Fibroblast of pulmonary artery (primary cell): ENCODE measurements at places on chromosomes 12 and 14.
A peak's percentile ranks its signal among the peaks of the same experiment; 100 is the strongest.

DNA sequence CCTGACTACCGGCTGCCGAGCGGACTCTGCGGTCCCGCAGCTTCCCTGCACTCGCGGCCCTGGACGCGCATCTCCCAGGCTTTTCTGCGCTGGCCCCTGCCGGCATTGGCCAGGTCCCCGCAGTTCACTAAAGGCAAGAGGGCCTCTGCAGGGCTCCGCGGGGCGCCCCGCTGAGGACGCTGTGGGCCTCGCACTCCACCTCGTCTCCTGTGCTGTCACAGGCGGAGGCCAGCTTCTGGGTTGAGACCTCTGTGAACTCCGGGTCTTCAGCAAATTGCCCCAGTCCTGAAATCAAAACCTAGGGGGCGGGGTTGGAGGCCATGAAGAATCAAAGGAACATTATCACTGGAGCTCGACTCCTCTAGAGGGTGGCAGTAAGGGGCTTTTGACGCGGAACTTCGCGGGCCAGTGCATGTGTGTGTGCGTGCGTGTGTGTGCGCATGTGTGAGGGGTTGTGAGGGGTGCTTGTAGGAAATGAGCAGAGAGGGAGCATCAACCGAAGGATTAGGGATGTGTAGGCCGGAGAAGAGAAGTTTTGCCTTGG, 68.5 kb upstream of the CAPRIN2 start:
- no peak for DNase-seq

DNA sequence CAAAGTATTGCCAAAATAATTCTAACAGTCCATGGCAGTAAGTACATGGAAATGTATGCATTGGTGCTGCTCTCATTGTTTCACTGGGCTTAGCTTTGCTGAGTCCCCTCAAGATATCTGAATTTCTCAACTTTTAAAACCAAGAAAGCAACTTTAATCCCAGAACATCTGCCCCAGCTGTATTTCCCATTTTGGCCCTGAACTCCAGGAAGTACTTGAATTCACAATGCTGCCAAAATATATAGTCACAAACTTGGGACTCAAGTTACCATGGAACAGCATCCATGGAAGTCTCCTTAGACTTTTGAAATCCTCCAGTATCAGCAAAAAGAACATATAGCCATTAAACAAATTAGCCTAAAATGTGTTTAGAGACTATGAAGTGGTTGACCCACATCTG, 78.5 kb upstream of the FLRT2 start:
- no peak for DNase-seq

DNA sequence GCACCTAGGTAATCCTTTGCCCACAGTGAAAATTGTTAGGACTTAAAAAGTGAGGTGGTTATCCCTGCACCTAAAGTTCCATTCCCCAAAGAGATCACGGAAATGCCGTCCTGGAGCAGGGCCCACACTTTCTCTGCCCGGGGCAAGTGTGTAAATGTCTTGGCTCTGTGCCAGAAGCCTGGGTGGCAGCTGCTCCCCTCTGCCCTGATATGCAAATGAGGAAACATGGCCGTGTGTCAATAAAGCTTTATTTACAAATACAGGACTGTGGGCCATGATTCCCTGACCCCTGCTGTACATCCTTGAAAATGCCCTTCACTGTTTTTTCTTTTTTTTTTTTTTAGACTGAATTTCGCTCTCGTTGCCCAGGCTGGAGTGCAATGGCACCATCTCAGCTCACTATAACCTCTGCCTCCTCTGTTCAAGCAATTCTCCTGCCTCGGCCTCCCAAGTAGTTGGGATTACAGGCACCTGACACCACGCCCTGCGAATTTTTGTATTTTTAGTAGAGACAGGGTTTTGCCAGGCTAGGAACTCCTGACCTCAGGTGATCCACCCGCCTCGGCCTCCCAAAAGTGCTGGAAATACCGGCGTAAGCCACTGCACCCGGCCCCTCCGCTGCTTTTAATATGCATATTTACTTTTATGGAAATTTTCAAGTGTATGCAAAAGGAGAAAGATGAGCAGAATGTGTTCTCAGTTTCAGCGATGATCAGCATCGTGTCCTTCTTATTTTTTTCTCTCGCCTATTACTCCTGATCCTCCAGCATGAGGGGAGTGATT, 75.5 kb downstream of the GALNT9 start:
- DNase-seq = no peak

DNA sequence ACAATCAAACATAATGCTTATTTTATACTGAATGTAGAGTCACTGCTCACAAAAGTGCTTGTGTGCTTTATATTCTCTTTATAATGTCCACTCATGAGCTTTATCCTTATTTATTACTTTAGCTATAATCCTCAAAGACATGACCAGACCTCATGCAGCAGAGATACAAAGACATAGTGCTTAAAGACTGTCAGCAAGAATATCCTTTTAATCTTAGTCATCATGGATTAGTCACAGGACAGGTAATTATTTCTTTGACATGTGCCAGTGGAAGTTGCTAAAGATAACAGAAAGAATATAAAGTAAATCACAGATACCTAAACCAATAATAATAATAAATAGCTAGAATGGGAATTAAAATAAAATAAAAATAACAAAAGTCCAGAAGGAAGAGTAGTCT, 707.5 kb downstream of the BCL11B start:
- DNase-seq = no peak

DNA sequence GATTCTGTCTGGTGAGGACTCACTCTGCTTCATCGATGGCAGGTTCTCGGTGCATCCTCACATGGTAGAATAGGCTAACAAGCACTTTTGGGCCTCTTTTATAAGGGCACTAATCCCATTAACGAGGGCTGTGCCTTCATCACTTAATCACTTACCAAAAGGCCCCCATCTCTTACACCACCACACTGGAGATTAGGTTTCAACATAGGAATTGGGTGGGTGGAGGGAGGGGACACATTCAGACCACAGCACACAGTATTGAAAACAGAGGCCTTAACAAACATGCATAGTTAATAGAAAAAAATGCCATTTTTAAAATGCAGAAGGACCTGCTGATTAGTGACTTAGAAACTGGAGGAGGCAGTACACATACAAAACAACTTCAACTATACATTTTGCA, 61.6 kb downstream of the SPPL3 start:
- no peak for DNase-seq

DNA sequence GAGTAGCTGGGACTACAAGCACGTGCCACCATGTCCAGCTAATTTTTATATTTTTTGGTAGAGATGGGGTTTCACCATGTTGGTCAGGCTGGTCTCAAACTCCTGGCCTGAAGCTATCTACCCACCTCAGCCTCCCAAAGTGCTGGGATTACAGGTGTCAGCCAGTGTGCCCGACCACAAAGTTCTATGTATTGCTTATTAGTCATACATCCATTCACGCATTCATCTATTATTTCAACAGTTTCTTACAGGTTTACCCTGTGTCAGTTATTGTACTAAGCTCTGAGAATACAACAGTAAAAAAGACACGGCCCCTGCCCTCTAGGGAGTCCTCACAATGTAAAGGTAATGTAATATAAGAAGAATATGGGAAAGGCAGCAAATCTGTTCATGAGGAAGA, 188.9 kb upstream of the BTG1 start:
- no peak for DNase-seq

GRCh38 chr12:94839347-94839746, 164.2 kb downstream of the NDUFA12 start:
- no peak for DNase-seq

- no peak for DNase-seq
These were observed 5.3 kb downstream of the SLC41A2 start for GRCh38 chr12:104952816-104953215.

DNA sequence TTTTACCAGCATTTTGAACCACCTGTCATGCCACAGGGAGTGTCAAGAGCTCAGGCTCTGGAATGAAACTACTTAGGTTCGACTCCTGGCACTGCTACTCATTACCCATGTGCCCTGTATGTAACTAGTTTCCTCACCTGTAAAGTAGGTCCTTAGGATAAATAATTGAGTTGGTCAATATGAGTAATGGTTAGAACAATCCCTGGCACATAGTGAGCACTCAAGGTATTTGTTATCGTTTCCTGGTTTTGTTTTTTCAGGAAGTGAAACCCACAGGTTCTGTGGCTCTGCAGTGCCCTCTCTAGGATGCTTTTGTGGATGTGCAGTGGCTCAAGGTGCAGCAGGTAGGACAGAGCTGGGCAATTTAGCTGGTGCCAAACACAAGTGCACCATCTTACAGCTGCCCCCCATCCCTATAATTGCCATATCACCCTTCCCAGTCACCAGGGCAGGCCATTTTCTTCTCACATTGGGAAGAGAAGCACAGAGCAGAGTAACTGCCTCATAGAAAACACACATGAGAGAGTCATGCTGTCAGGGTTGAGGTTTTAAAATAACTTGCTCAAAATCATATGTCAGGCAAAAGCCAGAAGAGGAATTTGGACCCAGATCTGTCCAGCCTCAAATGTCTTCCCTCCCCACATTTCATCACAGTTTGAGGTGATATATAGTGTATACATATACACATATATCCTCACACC, 297.5 kb downstream of the RPAP3 start:
- DNase-seq = no peak

DNA sequence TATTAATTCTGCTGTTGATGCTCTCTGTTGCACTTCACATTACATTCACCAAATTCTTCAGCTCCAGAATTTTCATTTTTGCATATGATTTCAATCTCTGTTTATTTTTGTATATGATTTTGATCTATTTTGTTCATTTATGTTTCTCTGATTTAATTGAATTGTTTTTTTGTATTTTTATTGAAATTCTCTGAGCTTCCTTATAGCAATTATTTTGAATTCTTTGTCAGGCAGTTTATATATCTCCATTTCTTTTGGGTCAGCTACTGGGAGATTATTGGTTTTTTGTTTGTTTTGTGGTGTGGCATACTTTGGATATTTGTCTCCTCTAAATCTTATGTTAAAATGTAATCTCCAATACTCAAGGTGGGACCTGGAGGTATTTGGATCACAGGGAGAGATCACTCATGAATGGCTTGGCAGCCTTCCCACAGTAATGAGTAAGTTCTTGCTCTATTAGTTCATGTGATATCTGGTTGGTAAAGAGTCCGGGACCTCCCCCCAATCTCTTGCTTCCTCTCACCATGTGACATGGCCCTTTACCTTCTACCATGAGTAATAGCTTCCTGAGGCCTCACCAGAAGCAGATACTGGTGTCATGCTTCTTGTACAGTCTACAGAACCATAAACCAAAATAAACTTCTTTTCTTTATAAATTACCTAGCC, 8.7 kb upstream of the TCL1A start:
- no peak for DNase-seq

GRCh38 chr14:36479344-36479743, 40.7 kb downstream of the NKX2-1 start:
- DNase-seq = no peak

DNA sequence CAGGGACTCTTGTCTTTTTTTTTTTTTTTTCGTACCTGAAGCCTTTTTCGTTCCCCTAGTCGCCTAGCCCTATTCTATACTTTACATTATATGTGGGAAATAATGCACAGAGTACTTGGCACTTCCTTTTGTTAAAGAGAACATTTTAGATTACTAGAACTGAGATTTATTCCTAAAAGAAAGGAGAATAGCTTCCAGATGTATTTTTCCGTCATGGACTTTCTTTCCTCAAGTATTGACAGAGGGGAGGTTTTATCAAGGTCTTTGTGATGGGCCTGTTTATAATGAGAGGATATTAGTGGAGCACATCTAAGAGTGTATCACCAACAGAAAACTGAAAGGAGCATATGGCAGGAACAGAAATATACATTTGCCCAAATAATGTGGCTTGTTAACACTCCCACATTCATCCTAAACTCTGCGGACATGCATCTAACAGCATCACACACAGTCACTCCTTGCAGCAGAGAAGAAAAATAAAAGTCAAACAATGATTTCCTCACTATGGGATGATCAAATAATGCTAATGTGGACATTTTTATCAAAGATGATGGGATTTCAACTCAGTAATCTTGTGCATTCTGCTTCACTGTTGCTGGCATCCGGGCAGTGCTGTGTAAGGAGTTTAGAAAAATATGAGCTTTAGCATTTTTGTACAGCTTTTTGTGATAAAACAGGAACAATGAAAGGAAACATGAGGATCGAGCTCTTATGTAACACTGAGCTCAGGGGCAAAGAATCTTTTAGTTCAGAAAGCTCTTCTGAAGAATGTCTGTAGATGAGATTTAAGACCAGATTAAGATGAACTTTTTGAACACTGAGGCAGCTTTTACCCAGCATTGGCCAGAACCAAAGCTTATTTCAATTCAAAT, 183.1 kb downstream of the EGLN3 start:
- peak; percentile 90 for DNase-seq

- DNase-seq = peak; percentile 65
These were observed 42.8 kb downstream of the SLC8B1 start for GRCh38 chr12:113292091-113292490.

DNA sequence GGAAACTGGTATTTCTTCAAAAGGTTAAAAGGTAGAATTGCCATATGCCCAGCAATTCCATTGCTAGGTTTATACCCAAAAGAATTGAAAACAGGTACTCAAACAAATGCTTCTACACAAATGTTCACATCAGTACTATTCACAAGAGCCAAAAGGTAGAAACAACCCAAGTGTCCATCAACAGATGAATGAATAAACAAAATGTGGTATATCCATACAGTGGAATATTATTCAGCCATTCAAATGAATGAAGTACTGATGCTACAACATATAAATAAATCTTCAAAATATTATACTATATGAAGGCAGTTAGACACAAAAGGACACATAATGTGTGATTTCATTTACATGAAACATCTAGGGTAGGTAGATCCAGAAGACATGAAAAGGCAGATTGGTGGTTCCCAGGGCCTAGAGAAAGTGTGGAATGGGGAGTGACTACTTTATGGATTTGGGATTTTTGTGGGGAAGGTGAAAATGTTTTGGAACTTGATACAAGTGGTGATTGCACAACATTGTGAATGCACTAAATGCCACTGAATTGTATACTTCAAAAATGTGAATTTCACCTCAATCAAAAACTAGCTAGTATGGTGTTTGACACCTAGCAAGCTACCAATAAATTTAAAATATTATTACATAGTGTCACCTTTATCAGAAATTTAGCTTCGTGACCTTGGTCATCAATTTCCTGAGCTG, 41.7 kb downstream of the LIN52 start:
- no peak for DNase-seq

GRCh38 chr14:49173765-49174373, 412.3 kb downstream of the RPS29 start:
- peak; percentile 80 for DNase-seq

DNA sequence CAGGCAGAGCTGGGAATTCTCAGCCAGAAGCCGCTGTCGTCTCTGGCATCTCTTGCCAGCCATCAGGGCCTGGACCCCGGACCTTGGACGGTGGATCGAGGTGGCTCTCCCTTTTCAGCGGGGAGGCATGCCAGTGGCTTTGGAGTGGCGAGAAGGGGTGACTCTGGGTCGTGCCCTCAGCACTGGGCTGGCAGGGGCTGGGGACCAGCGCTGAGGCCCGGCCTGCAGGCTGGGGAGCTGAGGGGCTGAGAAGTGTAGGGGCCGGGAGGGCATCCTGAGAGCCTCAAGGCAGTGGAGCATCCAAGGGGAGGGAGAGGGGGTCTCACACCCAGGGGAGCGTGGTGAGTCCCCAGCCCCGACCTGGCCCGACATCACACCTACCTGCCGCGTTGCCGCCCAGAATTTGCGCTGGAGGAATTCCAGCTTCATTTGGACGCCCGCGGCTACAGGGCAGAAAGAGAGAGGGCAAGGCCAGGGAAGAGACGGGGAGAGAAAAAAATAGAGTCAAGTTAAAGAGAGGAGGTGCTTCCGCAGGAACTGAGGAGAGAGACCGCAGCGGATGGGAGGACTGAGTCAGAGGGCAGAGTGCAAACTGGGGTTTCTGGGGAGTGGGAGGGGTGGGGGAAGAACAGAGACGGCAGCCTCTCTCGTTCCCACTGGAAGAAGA, 9.0 kb upstream of the LRTM2 start:
- DNase-seq = peak; percentile 55
